ENCODE measurements at places on chromosomes 12 and 14.

GRCh38 chr14:105411017-105411941 lies 8.3 kb upstream of the MTA1 start:
- DNase-seq = no peak

DNA sequence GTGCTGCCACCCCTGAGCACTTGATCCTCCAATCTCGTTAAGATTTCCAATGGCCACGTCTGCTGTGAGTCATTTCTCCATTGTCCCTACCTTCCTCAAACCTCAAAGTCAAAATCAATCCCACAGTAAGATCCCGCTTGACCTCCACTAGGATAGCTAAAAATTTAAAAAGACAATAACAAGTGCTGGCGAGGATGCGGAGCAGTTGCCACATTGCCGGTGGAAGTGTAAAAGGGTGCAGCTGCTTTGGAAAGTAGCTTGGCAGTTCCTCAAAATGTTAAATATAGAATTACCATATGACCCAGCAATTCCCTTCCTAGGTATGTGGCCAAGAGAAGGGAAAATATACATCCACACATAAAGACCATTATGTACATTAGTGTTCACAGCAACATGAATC lies 9.5 kb upstream of the BCL7A start:
- DNase-seq = no peak

DNA sequence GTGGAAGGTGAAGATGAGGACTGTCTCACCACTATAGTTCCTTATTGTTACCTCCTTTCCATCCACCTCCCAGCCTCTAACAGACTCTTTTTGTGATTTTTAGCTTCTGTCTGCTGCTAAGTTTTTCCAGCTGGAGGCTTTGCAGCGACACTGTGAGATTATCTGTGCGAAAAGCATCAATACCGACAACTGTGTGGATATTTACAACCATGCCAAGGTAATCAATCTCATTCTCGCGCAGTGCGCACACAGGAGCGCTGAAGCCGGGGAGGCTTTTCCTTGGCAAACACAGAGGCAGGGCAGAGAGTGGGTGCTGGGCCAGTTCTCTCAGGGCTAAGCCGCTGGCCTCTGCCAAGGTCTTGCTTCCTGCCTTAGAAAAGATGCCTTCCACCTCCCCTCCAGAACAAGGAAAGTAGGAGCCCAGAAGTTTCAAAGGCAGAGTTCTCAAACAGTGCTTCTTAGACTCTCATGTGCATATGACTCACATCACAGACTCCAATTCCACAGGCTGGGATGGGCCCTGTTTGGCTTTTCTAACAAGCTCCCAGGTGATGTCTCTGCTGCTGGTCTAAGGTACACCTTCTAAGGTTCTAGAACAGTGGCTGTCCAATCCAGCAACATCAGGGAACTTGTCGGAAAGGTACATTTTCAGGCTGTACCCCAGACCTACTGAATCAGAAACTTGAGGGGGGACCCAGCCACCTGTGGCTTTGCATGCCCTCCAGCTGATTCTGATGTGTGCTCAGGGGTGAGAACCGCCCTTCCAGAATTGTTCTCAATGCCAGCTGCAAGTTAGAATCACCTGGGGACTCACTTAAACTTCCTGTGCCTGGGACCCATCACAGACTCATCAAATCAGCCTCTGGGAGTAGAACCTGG lies 33.8 kb upstream of the PWP1 start:
- no peak for DNase-seq

GRCh38 chr12:115387467-115387901 lies 703.5 kb upstream of the TBX3 start:
- no peak for DNase-seq

DNA sequence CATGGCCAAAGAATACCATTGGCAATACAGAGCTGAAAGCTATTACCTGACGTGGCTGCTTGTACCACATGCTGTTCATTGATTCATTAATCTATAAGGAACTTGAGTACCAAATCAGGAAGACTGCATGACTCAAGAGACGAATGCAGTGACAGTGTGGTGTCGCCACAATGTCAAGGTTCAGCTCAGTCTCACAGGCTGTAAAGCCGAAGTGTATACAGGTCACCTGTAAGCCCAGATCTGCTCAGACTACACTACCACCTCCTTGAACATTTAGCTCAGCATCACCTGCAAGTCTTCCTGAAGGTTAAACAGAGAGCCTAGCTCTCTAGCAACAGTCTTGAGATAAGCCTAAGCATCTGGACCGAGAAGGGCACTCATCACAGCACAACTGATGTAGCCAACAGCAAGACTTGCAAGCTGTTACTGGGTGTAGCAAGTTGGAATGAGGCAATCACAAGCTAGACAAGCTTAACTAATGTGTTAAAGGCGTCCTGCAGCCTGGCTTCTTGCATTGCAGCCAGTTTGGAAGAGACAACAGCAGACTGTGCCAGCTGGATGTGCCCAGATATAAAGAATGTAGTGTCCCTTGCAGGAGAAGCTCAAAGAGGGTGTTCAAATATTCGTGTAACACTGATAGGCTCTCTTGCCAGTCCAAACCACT lies 21.0 kb downstream of the TMTC1 start:
- DNase-seq = peak; percentile 39

- peak; percentile 76 for DNase-seq
Measured at GRCh38 chr12:49974231-49974675, 1.5 kb downstream of the AQP6 start.

- peak; percentile 63 for DNase-seq
Measured at GRCh38 chr12:49874142-49874897, 29.4 kb downstream of the FAIM2 start.

DNA sequence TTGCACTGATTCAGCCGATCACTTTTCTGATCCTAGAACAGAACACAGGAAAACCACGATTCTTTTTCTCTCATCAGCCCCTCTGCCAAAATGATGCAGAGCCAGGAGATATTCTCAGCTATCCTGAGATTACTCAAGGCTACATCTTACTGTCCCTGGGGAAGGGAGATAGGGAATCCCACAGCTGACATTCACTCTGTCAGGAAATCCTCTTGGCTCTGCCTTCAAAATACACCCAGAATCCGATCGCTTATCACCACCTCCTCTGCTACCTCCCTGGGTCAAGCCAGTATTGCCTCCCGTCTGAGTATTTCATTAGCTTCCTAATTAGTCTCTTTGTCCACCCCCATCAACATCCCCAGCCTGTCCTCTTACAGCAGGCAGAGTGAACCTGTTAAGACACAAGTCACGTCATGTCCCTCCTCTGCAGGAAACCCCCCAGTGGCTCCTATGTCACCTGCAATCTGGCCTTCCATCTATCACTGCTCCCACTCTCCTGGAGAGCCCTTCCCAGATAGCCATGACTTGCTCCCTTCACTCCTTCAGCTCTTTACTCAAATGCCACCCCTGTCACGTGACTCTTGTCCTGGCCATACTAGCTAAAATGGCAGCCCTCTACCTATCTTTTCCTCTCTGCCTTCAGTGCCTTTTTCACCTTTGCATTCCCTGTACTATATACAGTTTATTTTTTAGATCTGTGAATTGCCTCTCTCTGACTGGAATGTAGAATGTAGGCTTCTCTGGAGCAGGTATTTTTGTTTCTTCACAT lies 70.3 kb downstream of the GALNT4 start:
- no peak for DNase-seq

- peak; percentile 87 for DNase-seq
Measured at GRCh38 chr14:31561155-31561846, at the start of gene NUBPL. Gene NUBPL, plus strand, starts transcription at chr14:31561404. Its CDS starts 36 bp downstream, at chr14:31561440.

- no peak for DNase-seq
Measured at GRCh38 chr12:66241061-66242043, 52.3 kb downstream of the IRAK3 start.

DNA sequence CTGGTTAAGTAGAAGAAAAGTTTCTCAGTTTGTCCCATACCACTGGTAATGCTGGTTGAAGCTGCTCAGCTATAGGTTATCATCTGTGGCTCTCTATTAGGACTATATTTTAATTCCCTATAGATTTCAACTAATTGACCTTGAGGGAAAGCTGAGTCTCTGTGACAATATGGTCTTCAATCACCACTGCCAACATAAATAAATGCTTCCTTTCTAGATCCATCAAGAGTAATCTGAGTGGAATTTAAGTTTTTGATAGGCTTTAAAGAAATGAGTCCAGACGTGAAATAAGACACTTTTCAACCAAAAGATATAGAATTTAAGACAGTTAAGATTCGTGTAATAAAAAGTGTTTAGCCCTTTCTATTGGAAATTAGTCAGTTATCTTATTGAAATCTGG lies 63.5 kb upstream of the MYF6 start:
- no peak for DNase-seq

GRCh38 chr12:114770323-114770722 lies 86.3 kb upstream of the TBX3 start:
- DNase-seq = no peak

GRCh38 chr12:103841690-103842584 lies 903 bp upstream of the NT5DC3 start:
- no peak for DNase-seq

DNA sequence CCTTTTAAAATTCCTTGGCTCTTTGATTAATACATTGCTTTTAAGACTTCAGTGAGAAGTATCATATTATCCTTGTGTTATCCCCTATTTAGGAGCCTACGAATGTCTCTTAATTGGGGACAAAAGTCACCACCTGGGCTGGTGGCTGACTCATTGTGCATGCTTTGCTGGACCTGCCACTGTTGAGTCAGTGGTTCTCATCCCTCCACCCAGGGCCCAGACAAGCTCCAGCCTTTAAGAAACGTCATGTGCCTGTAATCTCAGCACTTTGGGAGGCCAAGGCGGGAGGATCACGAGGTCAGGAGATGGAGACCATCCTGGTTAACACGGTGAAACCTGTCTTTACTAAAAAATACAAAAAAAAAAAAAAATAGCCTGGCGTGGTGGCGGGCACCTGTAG lies 57.9 kb downstream of the OTX2 start:
- no peak for DNase-seq

DNA sequence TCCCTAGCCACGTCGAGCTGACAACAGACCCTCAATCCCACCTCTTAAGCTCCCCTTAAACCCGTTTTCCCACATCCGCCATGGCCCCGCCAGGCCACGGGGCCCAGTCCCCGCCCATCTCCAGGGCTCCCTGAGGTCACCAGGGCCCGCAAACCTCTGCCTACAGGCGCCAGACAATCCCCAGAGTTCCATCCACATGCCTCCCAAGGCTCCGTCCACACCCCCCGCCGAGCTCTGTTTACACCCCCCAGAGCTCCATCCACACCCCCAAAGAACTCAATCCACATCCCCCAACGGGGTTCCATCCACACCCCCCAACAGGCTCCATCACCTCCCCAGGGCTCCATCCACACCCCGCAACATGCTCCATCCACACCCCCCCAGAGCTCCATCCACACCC lies 9.2 kb downstream of the JAG2 start:
- DNase-seq = no peak

- no peak for DNase-seq
Measured at GRCh38 chr12:123948796-123949769, 23.5 kb downstream of the CCDC92 start.

DNA sequence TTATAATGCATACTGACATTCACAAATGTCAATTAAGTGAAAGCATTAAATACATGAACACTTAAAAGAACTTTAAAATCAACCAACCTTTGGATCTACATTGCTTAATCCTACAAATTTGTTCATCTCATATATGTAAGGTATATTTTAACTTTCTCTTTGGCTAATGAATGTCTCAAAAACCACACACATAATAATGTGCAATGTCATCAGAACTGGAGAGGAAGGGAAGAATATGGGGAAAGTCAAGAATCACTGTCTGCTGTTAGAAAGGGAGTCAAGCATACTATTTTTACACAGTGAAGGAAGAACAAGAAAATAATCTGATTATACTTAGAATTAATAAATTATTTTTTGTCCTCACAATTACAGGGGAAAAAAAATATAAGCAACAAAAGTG lies 4.9 kb downstream of the GMFB start:
- DNase-seq = no peak

DNA sequence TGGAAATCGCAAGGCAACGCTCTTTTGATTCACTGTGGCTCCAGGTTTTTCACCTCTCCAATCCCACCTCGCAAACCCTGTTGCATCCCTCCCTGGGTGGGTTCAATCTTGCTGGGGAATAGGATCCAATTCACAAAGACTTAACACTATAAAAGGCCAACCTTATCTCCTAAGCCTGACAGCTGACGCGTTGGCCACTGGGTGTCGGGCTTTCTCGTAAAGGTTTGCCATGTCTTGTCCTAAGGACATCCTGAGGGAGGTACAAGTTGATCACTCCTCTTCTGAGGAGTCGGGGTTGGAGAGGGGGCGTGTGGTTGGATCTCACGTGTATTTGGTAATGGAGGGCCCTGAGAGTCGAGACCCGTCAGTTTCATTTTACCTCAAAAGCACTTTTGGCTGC lies 112.6 kb upstream of the FZD10 start:
- no peak for DNase-seq

DNA sequence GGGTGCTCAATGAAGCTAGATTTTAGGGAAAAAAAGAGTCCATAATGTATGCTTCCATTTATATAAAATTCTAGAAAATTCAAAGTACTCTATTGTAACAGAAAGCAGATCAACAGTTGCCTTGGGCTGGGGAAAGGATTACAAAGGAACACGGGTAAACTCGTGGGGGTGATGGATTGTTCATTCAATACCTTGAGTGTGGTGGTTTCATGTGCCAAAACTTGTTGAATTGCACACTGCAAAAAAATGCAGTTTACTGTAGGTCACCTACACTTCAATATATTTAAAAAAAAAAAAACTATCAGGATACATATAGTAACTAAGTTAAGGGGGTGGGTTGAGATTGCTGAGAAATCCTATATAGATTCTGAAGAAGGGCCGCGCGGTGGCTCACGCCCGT lies 33.6 kb downstream of the PAWR start:
- no peak for DNase-seq

- no peak for DNase-seq
Measured at GRCh38 chr12:110684312-110684836, 4.5 kb downstream of the HVCN1 start.

DNA sequence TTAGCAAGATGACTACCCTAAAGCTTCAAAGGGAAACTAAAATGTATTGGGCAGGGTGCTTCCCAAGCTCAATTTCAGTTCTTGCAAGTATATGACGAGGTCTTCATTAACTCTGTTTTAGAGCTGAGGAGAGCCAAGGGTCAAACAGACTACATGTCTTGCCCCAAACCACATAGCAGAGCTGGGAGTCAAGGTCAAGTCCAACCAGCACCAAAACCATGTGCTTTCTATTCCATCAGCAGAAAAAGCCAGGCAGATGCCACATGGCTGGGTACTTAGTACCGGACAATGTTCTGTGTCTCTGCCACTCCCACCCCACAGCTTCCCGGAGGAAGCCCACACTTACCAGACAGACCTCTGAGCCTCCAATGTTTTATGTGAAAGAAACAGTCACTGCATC lies 17.6 kb downstream of the NID2 start:
- DNase-seq = no peak

All from anterior cingulate cortex (tissue), 58 donors.